HepG2 (cell line): ENCODE measurements at places on chromosomes 5 and 9.

GRCh38 chr5:161547738-161548486 lies 1.4 kb upstream of the GABRB2 start:
- DNase-seq: no peak

GRCh38 chr5:145791866-145792265 lies 43.3 kb downstream of the PRELID2 start:
- DNase-seq: no peak

GRCh38 chr5:106862450-106863193 lies 808.1 kb downstream of the EFNA5 start:
- no peak for DNase-seq

DNA sequence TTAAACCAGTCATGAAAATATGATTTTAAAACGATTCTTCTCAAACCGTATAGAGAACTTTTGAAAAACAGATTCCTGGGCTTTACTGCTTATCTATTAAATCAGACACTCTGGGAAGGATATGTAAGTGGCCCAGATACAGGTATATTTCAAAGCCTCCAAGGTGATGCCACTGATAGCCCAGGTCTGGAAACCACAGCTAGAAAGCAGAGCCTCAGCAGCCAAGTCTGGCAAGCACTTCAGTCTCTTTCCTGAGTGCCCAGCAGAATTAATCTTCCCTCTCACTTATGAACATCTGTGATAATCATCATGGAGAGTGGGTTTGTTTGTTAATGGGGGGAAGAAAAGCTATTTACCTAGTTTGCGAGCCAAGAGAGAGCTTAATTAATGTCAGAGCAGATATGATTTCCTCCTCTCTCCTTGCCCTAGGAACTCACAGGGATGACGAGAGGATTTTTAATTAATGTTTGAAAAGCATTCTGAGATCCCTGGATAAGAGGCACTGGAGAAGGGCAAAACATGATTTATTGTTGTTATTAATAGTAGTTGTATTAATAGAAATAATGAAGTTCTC lies 368.4 kb downstream of the TLE1 start:
- no peak for DNase-seq

DNA sequence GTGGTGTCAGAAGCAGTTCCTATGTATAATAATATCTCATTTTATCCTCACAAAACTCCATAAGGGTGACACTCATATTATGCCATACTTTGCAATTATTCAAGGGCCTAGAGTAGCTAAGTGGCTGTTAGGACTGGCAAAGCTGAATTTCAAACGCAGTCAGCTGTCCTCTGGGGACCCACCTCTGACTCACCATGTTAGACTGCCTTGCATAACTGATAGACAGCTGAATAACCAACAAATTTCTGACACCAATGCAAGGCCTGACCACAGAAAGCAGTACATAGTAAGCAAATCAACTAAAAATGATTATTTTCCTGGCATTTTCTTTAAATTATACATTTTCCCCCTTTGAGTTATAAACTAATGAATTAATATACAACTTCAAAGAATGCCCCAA lies 251.6 kb upstream of the PTGER4 start:
- DNase-seq: no peak

DNA sequence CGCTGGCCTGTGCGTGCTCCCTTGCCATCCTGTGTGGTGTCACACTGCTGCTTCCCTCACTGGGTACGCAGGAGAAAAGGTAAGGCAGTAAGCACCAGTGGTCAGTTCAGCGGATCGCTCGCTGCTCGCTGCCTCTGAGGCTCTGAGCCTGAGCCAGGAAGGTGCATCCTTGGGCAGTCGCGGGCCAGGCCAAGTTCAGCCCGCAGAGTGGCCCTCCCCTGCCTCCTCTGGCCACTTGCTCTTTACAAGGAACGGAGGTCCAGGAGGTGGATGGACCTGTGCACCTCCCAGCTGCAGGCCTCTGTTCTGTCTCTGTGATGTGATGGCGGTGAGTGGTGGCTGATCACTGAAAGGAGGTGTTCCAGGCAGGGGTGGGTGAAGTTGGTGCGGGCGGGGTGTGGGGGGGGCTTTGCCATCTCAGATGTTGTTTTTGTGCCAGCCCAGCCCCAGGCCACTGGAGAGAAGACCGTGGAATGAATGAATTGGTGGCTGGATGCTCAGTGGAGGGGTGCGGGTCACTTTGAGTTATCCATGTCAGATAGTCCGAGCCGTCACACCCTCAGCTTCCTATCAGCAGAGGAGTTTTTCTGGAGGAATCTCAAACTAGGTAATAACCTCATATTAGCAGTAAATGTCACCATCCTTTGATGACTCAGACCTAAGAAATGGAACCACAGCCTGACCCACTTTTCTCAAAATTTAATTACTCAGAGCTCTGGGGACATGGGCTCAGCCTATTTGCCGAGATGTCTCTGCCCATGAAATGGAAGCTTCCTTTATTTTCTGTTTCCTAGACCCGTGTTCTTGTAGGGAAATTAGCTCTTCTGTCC lies 7.3 kb downstream of the COL5A1 start:
- no peak for DNase-seq

GRCh38 chr5:1312206-1312605 lies 17.3 kb upstream of the TERT start:
- DNase-seq: no peak

DNA sequence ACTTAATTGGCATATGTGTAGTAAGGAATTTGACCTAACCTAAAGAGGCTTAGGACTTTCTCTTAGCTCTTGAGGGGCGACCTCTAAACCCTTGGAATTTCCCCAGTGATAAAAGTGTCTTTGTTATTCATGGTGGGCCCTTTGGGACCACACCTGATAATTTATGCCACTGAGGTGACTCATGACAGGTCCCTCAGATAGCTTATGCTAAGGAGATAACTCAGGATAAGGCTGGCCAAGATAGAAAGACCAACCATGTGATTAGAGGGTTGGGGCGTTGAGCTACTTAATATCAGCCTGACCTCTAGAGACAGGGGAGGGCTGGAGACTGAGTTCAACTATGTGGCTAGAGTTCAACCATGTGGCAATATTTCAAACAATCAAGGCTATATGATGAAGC lies 218.1 kb downstream of the AP3B1 start:
- DNase-seq: no peak

GRCh38 chr5:134432677-134433359 lies 21.1 kb upstream of the CDKN2AIPNL start:
- no peak for DNase-seq

- DNase-seq: no peak
These were observed 133.2 kb downstream of the ERCC6L2 start for GRCh38 chr9:96008502-96009222.

DNA sequence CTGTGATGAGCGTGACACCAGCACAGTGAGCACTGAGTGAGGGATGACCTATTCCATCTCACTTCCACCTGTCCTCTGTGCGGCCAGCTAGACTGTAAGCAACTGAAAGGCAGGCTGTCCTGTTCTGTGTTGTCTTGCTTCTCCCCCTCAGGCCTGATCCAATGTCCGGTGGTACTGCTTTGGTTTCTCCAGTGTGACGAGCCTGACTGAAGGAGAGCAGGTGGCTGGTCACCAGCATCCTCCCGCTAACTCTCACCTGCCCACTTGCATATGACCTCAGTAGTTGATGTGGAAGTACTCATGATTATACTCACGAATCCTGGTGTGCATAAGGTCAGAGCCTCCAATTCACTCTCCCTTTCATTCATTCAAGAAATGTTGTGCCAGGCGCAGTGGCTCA lies 2.4 kb upstream of the SLC27A4 start:
- DNase-seq: no peak

- no peak for DNase-seq
These were observed 32.4 kb upstream of the C5orf24 start for GRCh38 chr5:134813407-134813806.

DNA sequence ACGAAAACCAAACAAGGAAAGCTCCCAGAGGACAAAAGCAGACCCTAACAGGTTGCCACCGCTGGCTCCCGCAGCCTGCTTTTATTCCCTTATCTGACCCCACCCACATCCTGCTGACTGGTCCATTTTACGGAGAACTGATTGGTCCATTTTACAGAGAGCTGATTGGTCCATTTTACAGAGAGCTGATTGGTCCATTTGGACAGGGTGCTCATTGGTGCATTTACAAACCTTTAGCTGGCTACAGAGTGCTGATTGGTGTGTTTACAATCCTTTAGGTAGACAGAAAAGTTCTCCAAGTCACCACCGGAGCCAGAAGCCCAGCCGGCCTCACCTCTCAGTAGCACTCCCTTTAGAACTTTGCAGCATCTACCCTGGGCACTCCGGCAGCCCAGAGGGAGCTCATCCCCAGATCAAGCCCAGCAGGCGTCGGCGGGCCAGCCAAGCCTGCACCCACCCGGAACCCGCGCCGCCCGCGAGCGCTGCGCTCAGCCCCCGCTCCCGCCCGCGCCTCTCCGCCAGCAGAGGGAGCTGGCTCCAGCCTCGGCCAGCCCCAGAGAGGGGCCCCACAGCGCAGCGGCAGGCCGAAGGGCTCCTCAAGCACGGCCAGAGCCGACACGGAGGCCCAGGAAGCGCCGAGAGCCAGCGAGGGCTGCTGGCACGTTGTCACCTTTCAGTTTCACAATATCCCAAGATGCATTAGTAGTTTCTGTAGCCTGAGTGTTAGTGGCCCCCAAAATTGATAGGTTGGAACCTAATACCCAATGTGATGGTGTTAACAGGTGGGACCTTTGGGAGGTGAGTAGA lies 35.3 kb upstream of the CLPTM1L start:
- DNase-seq: peak; percentile 37

- no peak for DNase-seq
These were observed at the start of gene SEMA4D for GRCh38 chr9:89497978-89498851. SEMA4D (minus strand) TSS chr9:89498113; CDS start chr9:89405456, 92,657 bp downstream.

DNA sequence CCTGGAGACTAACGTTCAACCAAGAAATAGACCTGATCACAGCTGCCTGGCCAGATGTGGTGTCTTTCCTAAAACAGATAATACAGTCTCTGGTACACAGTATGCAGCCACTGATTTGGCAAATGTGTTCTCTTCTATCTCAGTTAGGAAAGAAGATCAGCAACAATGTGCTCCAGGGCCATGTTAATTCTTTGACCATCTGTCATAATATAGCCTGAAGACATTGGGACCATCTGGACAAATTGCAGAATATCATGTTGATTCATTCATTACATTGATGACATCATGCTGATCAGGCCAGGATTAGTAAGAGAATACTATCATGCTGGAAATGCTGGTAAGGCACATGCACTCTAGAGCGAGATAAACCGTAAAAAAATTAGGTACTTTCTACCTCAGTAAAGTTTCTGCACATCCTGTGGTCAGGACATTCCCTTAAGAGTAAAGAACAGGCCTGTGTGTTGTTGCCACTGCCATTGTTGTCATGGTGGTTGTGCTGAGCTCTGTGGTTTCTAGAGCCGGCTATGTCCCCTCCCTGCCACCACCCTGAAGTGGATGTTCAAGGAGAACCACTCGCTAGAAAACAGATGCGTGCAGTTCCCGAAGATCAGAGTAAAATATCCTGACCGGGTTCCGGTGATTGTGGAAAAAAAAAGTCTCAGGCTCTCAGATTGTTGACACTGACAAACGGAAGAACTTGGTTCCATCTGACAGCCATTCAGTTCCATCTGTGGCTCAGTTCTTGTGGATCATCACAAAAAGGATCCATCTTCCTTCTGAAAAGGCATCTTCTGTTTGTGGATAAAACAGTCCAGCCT lies 6.4 kb upstream of the JMY start:
- DNase-seq: no peak

GRCh38 chr9:113712053-113712452 lies 164.1 kb upstream of the ZNF618 start:
- no peak for DNase-seq

GRCh38 chr5:92580814-92581213 lies 1000.2 kb downstream of the NR2F1-AS1 start:
- no peak for DNase-seq

- DNase-seq: no peak
These were observed 96.2 kb downstream of the RXRA start for GRCh38 chr9:134422301-134423090.

GRCh38 chr5:114411380-114411931 lies 49.6 kb downstream of the KCNN2 start:
- no peak for DNase-seq

DNA sequence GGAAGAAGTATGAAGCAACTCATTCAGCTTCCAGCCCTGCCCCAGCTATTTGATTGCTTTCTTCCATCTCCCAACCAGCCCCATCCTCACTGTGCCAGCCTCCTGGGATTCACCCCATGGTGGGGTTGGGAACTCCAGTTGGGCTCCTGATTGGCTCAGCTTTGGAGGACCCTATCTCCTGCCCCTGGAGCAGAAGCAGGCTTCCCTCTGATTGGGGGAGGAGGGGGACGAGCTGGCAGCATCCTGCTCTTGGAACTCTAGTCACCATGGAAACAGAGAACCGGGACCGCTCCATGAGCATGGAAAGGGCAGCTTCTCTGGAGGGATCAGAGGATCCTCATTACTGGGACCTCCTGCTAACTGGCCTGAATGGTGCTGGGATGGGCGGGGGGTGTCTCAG lies 2.6 kb downstream of the SLC6A7 start:
- DNase-seq: no peak

GRCh38 chr5:91225848-91226686 lies 157.1 kb downstream of the ARRDC3 start:
- peak; percentile 24 for DNase-seq

GRCh38 chr5:144151026-144151425 lies 19.4 kb downstream of the YIPF5 start:
- no peak for DNase-seq

DNA sequence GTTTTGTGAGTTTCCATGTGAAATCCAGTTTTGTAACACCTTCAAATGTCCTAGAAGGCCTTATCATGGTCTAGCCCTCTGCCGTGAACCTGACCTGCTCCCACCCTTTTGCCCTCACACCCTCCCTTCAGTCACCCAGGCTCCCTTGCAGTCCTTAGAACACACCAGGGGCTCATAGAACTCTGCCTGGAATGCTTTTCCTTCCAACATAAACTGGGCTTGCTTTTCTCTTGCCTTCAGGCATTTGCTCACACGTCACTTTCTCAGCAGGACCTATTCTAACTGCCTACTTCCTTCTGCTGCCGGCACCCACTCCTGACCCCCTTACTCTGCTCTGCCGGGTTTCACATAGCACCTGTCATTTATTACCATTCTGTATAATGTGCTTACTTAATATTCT lies 111.9 kb downstream of the PDE8B start:
- DNase-seq: no peak

- DNase-seq: no peak
These were observed 117.9 kb downstream of the INSYN2B start for GRCh38 chr5:169862391-169862811.

DNA sequence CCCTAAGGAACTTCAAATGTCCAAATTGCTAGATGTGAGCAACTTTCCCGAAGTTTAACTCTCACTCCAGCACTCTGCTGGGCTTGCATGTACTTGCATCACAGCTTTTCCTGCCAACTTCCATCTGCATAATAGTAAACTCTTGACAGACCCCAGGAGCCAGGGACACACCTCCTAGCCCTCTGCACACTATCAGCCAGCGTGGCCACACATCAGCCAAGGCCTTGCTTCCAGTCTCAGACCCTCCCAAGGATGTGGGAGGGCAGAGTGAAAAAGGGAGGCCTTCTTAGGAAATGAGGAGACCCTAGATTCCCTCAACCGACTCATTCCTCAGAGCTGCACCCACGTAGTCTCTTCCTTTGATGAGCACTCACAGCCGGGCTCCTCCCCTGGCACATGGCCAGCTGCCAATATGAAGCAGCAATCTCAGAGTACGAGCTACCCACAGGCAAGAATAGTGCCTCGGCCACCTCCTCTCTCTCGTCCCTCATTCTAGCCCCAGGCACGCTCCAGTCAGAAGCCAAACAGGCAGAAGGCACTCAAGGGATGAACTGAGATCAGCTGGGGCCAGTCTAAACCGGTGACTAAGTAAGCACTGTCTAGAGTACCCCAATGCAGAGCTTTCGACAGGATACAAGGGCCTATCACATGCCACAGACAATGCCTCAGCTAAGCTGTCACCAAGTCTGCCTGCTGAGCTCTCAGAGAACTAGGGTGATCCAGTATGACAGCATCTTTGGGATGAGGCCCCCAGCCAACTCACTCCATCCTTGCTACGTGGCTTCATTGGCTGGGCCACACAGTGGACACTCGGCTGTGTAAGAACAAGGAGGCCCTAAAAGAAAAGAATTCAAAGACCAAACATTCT lies 2.3 kb downstream of the P4HA2 start:
- no peak for DNase-seq
